ENCODE measurements at places on chromosomes 7 and 10.

DNA sequence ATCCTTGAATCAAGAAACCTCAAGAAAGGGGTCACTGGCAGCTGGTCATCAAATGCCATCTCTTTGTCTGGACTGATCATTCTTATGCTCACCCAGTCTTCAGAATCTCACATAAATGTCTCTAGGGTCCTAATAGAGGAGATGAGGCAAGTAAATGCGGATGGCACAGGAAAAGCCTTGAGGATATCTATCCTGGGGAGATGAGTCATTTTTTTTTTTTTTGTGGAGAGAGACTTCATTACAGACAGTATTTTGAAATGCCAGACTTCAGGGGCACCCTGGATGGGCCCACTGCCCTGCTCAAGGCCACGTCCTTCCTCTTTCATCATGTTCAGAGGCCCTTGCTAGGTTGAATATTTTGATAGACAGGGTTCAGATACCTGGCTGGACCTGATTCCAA lies 19.5 kb upstream of the PLPP4 start:
- no peak for DNase-seq

DNA sequence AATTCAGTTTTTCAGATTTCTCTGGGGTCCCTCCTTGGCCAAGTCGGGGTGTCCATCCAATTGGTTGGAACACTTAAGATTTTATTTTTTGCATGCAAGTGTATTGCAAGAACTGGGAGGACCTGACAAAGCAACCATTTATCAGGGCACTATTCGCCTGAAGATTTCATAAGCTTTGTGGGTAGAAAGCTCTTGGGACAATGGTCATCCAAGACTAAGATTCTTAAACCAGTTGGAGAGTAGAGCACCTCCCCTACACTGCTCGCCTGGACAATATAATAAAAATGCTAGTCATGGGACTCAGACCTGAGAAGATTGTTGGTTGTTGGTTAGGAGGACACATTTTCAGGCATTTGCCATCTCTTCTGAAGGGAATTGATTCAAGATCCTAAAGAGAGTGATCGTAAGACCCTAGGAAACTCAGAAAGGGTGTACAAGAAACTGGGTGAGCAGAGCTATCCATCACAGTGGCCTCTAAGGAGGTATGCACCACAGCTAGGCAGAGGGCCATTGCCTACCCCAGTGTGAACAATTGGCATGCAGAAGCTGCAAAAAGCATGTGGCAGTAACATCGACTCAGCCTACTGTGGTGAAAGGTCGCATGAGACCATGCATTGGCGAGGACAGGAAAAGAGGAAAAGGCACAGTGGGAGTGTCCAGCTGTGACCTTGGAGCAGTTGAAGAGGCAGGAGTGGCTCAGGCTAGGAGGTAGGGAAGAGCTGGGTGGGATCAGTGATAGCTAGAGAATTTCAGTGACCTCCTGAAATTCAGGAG lies 1235.3 kb upstream of the AUTS2 start:
- no peak for DNase-seq

DNA sequence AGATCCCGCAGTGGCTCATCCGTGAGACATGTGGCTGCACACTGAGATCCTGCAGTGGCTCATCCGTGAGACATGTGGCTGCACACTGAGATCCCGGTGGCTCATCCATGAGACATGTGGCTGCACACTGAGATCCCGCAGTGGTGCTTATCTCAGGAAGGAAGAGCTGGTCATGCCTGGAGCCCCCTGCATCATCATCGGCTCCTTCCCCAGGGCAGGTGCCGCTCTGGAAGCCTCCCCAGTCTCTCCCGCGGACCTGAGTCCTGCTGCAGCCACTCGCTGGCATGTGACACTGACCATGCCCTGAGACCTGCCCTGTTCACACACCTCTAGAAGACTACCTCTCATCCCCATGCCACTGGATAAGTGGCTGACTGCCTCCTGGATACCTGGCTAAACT lies 181.3 kb downstream of the PTPRN2 start:
- no peak for DNase-seq

- no peak for DNase-seq
Observed at GRCh38 chr7:128876586-128876977, 13.9 kb downstream of the ATP6V1F start.

DNA sequence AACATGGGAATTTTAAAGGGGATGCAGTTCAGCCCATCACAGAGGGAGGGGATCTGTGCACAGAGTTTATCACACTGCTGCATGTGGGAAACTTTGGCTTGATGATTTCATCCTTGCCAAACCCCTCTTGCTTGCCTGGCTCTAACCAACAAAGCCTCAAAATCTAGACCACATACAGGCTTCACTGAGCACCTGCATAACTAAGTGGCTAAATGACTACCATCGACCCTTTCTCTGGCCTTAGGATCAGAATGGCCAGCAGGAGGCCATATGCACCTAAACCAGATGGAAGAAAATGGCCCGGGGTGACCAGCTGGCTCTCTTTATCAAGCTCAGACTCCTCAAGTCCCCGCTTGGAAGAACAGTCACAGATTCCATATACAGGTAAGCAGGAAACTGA lies 15.6 kb upstream of the ZNF25 start:
- DNase-seq = no peak

GRCh38 chr10:74342991-74343390 lies 192.0 kb downstream of the ADK start:
- DNase-seq = no peak

All from stimulated activated naive CD8-positive, alpha-beta T cell treated with anti-CD3 and anti-CD28 coated beads, Interleukin-15, amount 100 ng/mL, for 72 hours (primary cell).